SJCRH30 (cell line): ENCODE measurements at places on chromosomes 1 and 21. TPM values are rescaled to one million over a fixed set of nuclear protein-coding genes. Genes with fewer than 3 reads are reported as not detected.

GRCh38 chr1:69834336-69834735 lies 266.6 kb downstream of the LRRC7 start:
- DNase-seq: no peak

DNA sequence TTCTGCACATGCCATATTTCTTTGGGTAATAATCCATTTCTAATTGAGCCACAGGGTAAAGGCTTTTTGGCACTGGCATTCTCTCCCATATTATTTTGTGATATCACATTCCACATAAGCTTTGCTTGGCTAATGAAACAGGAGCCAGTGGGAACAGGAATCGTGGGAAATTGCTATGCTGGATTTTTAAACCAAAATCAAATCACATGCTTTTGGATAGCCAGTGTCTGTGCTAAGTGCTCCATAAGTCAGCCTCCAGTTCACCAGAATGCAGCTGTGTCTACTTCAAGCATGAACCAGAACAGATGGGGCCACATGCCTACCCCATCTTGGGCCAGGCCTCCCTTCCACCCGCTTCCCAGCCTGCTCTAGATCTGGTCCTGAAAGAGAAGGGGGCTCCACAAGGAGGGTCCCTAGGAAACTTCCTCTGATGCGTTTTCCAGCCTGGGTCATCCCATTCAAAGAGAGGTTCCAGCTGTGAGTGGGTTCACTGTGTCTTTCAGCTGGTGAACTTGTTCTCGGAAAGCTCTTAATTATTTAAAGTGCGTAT lies 131.2 kb upstream of the COA6 start:
- no peak for DNase-seq

DNA sequence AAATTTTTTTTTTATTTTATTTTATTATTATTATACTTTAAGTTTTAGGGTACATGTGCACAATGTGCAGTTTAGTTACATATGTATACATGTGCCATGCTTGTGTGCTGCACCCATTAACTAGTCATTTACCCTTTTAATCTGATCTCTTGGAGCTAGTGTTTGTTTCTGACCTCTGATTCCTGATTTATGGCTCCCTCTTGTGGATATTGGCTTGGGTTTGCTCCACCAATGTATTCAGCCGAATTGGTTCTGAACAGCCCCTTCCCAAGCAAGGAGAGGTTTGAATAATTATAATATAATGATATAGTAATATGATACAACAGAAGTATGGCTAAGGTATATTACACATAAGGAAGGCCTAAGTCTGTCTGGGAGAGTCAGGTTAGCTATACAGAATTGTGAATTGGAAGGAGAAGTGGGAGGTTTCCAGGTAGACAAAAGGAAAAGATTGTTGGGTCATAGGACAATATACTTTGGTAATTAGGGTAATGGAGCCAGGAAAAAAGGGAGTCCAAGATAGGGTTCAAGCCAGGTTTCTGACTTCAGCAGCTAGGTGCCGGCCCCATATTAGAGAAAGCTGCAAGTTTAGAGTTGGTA lies 53.1 kb upstream of the HMCN1 start:
- DNase-seq: peak; percentile 18

GRCh38 chr1:94648225-94649007 lies 106.9 kb upstream of the F3 start:
- DNase-seq: peak; percentile 71

GRCh38 chr1:116908820-116909511 lies 750 bp upstream of the PTGFRN start:
- DNase-seq: no peak

- DNase-seq: no peak
These were observed 3.1 kb upstream of the PLA2G2E start for GRCh38 chr1:19926296-19927129.

DNA sequence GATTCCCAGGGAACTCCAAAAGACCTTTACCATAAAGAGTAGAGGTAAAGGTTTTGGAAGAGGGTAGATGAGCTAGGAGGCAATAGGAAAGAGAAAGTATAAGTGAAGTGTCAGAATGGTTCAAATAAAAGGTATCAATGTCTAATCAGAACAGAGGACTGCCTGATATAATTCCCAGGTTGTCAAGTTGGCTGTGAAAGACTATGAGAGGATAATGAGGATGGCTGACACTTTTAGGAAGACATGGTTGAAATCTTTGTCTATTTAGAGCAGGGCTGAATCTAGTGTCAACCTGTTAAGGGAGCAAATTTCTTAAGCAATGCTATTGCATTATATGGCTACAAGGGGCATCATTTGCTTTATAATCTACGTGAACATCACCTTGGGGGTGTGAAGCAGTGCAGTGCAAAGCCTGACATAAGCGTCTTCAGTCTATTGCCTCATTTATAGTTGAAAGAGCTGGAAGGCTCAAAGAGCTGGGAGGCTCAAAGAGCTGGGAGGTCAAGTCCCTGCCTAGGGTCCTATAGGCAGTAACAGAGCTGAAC lies 308.3 kb upstream of the DEPDC1 start:
- DNase-seq: no peak

- DNase-seq: no peak
These were observed 28.4 kb downstream of the PPP2R5A start for GRCh38 chr1:212313616-212314015.

DNA sequence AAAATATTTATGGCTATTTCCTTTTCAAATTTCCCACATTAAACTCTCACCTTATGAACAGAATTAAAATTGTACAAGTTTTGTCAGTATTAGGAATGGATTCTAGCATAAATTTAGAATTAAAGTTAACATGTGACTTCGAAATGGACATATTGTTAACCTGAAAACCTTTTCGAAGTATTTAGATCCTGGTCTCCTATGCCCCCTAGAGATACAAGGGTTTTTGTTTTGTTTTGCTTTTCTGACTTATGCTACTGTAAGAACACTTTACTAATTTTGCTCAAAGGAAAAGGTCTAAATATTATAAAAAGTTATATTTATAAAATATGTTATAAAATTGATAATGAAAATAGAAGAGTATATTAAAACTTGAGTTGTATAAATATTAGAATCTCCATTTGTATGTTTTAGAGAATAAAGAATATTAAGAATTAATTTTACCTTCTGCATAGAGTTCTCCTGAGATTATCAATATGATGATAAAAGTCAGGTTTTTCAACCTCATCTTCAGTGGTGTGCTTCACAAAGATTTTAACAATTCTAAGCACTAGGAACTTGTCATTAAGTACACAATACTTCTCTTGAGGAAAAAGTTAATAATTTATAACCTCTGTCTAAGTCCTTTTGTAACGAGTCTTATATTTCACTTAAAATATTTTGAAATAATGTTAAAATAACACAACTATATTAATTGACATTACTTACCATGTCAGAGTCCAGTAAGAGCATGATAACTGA lies at the start of gene F13B:
TSS of gene F13B (minus strand) at position 542 of the 738 bp plus-strand sequence. CDS start at position 505, 37 bp downstream.
- no peak for DNase-seq

- DNase-seq: peak; percentile 24
These were observed 104.7 kb downstream of the JAK1 start for GRCh38 chr1:64861611-64862010.

- DNase-seq: peak; percentile 95
These were observed 28.0 kb upstream of the FOXO6 start for GRCh38 chr1:41333146-41333784.

- DNase-seq: no peak
These were observed 40.2 kb downstream of the APP start for GRCh38 chr21:26130249-26130881.

DNA sequence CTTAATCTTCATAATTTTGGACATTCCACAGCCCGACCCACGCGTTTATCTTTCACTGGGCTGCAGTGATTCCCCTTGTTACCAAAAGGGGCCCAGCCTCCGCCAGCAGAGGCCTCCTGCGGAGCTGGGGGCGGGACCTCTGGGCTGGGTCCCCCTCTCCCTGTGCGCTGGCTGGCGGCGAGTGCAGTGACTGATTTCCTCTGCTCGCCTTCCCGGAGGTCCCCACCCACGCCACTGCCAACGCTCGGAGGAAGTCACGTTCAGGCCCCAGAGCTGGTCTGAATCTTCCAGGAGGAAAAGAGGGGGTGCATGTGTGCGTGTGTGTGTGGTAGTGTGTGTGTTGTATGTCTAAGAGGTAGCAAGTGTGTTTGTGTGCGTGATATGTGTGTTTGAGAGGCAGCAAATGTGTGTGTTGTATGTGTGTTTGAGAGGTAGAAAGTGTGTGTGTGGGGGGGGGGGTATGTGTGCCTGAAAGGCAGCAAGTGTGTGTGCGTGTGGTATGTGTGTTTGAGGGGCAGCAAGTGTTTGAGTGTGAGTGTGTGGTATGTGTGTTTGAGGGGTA lies 35.0 kb upstream of the JAK1 start:
- DNase-seq: no peak

MAN1A2 gene
- total RNA-seq: 68.0 and 74.2 TPM in 2 replicates

TDRD10 gene
- total RNA-seq: not detected in 2 replicates

FCAMR gene
- total RNA-seq: not detected in 2 replicates

AVPR1B gene
- 0.04 and 0.05 TPM in 2 replicates for total RNA-seq

METTL25B gene
- 8.6 and 9.9 TPM in 2 replicates for total RNA-seq

INSRR gene
- not detected in 2 replicates for total RNA-seq

GOLT1A gene
- not detected in 2 replicates for total RNA-seq

DSCAM gene
- 0.02 TPM in 1 of 2 replicates, not detected in the other for total RNA-seq

SPRR2E gene
- total RNA-seq: not detected in 2 replicates

UQCRHL gene
- total RNA-seq: 8.5 and 8.6 TPM in 2 replicates
